ENCODE measurements at places on chromosomes 5 and 9. TPM values are rescaled to one million over a fixed set of nuclear protein-coding genes. Genes with fewer than 3 reads are reported as not detected.

DNA sequence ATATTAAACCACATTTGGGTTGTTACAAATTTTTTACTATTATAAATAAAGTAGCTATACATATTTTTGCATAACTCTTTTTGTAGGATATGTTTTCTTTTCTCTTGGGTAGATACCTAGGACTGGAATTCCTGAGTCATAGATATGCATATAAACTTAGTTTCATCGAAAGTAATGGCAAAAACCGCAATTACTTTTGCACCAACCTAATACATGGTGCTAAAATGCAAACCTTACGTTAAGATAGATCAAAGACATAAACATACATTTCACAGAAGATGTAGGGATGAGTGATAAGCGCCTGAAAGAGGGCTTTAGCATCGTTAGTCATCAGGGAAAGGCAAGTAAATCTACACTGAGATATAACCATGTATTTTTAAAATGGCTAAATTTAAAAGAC lies 178.4 kb upstream of the EFNA5 start:
- DNase-seq, result no peak

MARCOL gene
- polyA plus RNA-seq, result not detected

FOXD1 gene
- not detected for polyA plus RNA-seq

GRCh38 chr5:179150011-179150410 lies 89.8 kb downstream of the ZNF354C start:
- DNase-seq, result no peak

DNA sequence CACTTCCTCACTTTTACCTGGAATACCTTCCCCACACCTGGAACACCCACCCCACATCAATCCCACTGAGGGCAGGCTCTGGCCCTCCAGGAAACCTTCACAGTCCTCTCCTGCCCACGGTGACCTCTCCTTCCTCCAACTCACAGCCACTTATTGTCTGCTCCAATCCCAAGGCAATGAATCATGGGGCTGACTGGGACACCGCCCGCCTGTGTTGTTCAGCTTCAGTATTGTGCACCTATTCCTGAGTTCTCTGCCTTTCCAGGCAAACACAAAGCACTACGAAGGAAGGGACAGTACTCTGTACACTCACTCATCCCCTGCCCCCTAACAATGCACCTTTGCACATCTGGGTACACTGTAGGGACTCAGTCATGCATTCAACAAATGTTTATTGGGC lies 7.3 kb downstream of the PCDH1 start:
- DNase-seq, result no peak

DNA sequence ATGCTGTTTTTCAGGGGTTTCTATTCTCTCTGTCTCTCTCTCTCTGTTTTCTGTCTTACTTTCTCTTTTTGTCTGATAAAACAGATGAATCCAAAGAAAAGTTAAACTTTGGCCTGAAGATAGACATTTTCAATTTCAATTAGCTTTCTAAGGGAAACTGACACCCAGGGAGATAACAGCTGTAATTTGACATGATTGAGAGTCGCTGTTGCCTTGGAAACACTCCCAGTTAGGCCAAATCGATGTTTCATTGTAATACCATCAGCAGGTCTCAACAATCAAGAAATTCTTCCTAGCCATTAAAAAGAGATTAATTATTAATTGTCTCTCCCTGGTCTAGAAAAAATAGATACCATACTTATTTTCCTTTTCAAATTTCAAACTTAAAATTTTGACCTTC lies 53.0 kb downstream of the ENTREP1 start:
- DNase-seq, result no peak

GRCh38 chr5:119395080-119395836 lies 39.4 kb downstream of the TNFAIP8 start:
- no peak for DNase-seq

DNA sequence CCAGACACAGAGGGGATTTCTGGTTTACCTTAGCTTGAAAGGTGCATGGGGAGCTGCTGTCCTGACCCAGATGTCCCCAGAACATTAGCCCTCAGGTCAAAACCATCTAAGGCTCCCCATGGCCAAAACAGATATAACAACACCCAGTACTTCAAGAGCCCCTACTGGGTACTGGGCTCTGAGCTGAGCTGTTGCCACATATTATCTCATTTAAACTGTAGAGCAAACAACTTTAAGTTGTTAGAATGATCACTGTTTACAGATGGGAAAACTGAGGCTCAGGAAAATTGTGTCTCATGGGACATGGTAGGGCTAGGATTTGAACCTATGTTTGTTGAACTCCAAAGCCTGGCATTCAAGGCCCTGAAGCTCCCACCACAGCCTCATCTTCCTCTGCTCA lies 20.6 kb upstream of the SLC25A51 start:
- DNase-seq, result no peak

HAVCR2 gene
- polyA plus RNA-seq, result 1.6 TPM

GRCh38 chr9:18980189-18980588 lies 52.8 kb downstream of the SAXO1 start:
- no peak for DNase-seq

- DNase-seq, result no peak
These were observed 18.7 kb downstream of the CPLX2 start for GRCh38 chr5:175889910-175890684.

DNA sequence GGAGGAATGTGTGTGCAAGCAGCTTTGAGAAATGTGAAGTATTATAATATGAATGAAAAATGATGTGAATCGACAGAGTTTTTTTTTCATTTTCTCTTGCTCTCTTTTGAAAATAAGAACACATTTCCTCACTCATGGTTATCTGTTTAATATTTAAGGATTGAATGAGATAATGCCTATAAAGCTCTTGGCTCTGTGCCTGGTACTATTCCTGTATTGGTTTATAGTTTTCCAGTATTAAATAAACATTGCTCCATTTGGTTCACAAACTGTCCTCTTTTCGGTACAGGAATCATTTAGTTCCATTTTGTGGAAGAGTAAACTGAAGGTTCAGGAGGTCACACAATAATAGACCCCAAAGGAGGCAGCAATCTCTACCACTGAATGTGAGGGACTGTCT lies 1185.5 kb upstream of the WWC1 start:
- DNase-seq, result no peak

MRNIP gene
- polyA plus RNA-seq, result 59.3 TPM

DNA sequence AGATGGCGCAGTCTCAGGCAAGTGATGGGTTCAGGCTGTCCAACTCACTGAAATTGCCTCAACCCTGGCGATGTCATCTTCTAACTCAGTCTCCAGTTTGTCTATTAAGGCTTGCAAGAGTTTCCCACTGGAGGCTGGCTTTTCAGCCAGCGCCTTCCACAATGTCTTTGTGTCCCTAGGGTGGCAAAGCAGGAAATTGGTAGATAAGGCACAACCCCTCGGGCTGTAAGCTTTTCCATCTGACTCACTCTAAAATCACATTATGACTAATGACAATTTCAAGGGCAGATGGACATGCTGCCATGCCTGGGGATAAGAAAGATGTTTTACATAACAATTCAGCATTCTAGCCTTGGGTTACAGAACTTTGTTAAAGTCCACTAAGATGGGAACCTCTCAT lies 61.9 kb downstream of the MROH2B start:
- no peak for DNase-seq

- DNase-seq, result no peak
These were observed 63.0 kb downstream of the PBX3 start for GRCh38 chr9:125810161-125810560.

MLANA gene
- polyA plus RNA-seq, result not detected

DNA sequence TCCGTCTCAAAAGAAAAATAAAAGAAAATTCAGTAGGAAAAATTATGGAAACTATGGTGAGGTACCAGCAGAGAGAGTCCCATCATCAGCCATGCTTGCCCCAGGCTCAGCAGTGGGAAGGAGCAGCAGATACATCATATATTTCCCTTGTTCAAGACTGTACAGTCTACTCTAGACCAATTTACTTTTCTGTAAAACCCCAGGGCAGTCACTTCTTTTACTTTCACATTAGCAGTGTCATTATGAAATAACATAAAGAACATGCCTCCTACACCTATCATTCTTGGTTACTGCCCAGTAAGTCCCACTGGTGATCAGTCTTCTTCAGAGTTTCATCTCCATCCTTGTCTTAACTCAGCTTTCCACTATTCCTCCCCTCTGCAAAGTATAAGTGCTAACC lies 1145.0 kb downstream of the MAT2B start:
- no peak for DNase-seq

WNK2 gene
- 0.53 TPM for polyA plus RNA-seq

GRCh38 chr9:77756449-77756848 lies 108.3 kb upstream of the GNA14 start:
- no peak for DNase-seq

DNA sequence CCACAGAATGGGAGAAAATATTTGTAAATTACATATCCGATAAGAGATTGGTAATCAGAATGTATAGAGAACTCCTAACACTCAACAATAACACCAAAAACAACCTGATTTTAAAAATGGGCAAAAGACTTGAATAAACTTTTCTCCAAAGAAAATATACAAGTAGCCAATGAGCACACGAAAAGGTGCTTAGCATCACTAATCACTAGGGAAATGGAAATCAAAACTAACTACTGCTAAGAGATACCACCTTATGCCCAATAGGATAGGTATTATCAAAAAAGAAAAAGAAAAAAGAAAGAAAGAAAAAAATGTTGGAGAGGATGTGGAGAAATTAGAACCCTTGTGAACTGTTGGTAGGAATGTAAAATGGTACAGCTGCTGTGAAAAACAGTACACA lies 212.1 kb downstream of the TLR4 start:
- DNase-seq, result no peak

DNA sequence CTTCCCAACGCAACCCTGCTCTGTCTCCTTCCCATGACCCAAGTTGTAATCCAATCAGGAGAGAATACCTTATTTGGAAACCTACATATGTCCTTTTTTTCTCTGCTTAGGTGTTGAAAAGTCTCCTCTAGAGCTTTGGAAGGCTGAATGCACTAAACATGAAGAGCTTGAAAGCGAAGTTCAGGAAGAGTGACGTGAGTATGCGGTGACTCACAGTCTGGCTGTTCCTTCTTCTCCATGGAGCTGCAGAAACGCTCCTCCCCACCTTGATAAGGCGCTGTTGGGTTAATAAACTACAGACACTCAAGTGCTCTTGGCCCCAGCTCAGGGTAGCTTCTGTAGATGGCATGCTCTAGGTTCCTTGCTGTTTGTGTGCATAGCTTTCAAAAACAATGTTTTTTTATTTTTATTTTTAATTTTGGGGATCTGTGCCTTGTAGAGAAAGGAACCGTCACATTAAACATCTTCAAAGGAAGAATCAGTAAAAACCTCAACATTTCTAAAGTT lies 30.7 kb downstream of the RAI14 start:
- peak; percentile 69 for DNase-seq

DNA sequence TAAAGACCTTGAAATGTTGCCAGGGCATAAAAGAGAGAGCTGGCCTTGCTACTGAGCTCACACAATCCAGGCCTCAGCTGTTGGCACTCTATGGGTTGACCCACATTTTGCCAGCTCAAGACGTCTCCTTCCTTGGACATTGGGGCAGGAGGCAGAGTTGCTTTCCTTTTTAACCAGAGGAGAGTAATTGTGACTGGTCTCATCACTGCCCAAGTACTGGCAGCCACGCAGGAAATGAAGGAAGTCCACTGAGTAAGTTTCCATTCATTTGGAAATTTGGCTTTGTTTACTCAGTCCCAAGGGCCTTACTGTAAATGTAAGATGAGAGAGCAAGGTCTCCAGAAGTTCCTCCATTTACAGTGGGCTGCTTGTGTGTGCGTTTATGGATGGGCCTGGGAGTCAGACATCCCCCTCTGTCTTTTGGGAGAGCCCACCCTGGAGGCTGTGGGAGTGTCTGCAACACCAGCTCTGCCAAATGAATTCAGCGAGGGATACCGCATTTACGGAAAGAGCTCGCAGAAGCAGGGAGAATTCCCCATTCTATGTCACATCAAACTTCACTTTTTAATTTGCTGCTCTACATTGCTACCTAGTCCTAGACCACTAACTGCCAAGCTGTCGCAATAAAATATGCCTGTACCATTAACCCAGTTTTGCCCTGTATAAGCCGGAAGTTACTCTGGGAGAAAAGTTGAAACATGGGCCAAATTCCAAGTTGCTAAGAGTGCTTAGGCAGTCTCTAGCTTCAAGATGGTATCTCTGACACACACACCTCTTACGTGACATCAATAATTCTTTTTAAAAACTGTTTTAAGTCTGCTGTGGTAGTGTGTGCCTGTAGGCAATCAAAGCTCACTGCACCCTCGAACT lies 24.5 kb upstream of the PDZD2 start:
- DNase-seq, result no peak

INVS gene
- 16.0 TPM for polyA plus RNA-seq

DNA sequence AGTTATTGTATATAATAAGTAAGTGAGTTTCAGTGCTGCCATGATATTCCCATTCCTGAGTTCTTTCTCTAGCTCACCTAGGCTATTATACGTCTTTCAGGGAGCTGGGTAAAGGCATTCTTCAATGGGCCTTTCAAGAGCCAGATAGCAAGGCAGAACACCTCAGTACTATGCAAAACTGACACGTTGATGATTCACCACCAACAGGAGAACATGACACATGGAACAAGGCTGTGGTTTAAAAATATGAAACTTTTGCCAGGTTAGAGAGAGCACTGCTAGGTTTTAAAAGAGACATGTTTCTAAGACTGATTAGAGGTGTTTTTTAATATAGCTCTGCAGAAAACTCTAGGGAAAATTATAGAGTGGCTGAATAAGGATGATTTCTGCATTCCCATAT lies 95.9 kb downstream of the UGCG start:
- DNase-seq, result no peak

GRCh38 chr9:94150279-94150828 lies 66.1 kb downstream of the PTPDC1 start:
- DNase-seq, result no peak

- DNase-seq, result no peak
These were observed 24.0 kb upstream of the ANKRD31 start for GRCh38 chr5:75260708-75261107.

DNA sequence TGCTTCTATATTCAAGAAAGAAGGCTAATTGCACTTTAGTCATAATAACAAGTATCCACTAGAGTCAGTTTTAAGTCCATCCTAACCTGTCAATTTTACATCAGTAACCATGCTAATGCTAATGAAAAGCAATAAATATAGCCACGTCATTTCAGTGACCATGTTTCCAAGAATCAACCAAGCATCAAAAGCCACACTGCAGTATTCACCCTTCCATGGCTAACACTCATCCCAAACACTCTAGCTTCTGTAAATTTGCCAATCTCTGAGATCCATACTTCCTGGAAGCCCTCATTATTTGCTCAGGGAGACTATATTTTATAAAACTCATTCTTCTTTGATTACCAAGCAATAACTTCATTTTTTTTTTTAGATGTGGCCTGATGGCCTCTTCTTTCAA lies 712.0 kb downstream of the CETN3 start:
- DNase-seq, result no peak

GRCh38 chr9:10700915-10701314 lies 88.1 kb upstream of the PTPRD start:
- no peak for DNase-seq

AGXT2 gene
- 0.15 TPM for polyA plus RNA-seq

GRCh38 chr5:40043916-40044315 lies 619.1 kb upstream of the DAB2 start:
- DNase-seq, result no peak

GRCh38 chr5:179378116-179378440 lies 32.8 kb upstream of the ADAMTS2 start:
- DNase-seq, result no peak

- peak; percentile 45 for DNase-seq
These were observed 26.1 kb downstream of the IDNK start for GRCh38 chr9:83649080-83649479.

Data from ovary (tissue), 10 donors.